ENCODE measurements at places on chromosomes 6 and 20.

DNA sequence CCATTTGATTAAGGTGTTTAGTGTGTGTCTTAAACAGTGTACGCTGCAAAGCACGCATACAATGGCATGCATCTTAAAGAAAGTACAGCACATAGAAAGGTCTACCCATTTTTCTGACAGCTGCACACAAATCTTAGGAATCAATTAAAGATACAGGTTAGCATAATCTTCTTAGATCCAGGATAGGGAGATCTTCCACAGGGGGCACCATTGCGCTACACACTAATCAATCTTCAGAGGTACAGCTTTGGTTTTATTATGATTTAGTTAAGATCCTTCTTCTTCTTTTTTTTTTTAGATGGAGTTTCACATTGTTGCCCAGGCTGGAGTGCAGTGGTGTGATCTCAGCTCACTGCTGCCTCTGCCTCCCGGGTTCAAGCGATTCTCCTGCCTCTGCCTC lies 63.7 kb upstream of the BEND3 start:
- DNase-seq = peak; percentile 12

DNA sequence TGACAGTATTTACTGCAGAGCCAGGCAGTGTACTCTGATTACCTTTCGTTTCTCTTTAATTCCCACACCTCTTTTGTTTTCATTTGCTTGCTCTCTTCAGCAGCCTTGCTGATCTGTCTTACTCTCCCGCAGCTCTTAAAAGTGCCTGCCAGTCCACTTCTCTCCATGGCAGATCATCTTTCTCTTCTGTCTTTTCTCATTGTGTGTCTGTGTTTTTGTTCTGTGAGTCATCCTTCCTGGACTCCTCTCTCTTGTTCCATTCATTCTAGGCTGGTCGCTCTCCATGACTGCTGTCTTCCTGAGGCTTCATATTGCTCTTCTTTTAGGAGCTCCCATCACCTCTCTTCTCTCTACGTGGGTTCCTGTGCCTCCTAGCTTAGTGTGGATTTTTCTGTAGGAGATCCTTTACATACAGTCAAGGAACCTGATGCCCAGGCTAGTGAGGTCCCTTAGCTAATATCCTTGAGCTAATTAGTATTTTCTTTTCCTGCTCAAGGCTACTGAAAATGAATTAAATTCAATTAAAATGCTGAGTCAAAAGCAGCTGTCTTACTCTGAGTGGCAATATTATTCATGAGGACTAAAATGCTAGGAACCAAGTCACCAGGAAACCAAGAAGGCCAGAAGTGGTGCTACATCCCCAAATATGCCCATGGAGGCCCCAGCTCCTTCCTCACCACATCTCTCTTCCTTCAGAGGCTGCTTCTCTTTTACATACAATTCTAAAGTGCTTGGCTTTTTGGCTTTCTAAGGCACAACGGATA lies 86.1 kb downstream of the SLX4IP start:
- no peak for DNase-seq

- DNase-seq = no peak
Observed at GRCh38 chr20:677957-678356, 2.4 kb upstream of the SCRT2 start.

DNA sequence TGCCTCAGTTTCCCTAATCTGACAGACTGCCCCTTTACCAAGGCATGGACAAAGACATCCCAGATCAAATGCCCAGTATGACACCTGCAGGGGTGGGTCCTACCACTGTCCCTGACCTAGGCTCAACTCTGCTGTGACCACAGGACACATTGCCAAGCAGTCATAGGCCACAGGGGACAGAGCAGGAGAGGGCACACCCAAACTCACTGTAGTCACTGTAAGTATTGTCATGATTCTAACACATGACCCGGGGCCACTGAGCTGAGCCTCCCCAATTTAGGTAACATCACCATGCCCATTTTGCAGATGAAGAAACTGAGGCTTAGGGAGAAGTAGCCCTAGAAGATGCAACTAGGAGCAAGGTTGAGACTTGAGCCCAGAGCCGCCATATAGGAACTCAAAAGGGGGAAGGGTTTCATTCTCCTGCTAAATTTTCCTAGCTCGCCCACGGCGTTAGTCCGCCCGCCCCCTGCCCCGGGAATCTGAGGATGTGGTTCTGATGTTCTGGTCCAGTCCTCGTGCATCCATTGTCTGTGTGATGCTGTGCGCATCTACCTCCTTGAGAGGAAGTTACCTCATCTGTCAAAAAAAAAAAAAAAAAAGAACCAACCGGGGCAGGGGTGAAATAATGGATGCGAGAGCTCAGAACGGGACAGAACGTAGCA lies 44.8 kb downstream of the PMEPA1 start:
- DNase-seq = no peak

GRCh38 chr6:95589826-95590570 lies 12.7 kb downstream of the MANEA start:
- no peak for DNase-seq
